Islet precursor cell (in vitro differentiated cells): ENCODE measurements at places on chromosomes 3 and 15.
A peak's percentile ranks its signal among the peaks of the same experiment; 100 is the strongest.

DNA sequence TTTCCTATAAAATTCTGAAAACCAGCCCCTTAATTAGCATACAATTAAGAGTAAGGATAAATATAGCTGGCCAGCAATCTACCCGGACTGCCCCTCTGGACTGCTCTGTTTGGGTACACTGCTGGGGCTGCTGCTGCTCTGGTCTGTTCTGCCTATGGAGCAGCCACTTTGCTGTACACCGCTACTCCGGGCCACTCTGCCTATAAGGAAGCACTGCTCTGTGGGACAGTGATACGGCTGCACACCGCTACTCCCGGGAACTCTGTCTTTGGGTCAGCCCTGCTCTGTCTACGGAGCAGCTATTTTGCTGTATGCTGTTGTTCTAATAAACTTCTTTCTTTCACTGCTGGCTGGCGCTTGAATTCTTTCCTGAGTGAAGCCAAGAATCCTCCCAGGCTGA lies 316.5 kb upstream of the PLSCR5 start:
- DNase-seq: peak; percentile 51

GRCh38 chr15:97077975-97078374 lies 747.5 kb downstream of the NR2F2 start:
- DNase-seq: no peak

GRCh38 chr15:67165254-67166253 lies 88.9 kb downstream of the AAGAB start:
- no peak for DNase-seq

- DNase-seq: no peak
Observed at GRCh38 chr15:63348392-63348791, 33.3 kb downstream of the CA12 start.

DNA sequence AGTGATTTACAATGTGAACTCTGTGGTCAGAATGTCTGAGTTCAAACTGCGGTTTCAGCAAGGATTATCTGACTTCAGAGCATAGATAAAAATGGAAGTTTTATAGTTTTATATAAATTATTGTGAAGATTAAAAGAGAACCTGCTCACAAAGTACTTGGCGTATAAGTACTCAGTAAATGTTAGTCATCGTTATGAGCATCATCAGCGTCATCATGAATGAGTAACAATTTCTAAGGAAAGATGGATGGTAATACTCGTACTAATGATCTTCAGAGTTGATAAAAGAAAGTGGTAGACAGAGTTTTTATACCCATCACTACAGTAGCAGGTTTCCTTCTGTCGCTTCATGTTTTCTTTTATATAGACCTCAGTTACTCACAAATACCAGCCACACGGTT lies 341.8 kb downstream of the RAP2B start:
- DNase-seq: no peak
